Psoas muscle (tissue), 8 donors: ENCODE measurements at places on chromosomes 11 and 22. TPM values are rescaled to one million over a fixed set of nuclear protein-coding genes. Genes with fewer than 3 reads are reported as not detected.

DNA sequence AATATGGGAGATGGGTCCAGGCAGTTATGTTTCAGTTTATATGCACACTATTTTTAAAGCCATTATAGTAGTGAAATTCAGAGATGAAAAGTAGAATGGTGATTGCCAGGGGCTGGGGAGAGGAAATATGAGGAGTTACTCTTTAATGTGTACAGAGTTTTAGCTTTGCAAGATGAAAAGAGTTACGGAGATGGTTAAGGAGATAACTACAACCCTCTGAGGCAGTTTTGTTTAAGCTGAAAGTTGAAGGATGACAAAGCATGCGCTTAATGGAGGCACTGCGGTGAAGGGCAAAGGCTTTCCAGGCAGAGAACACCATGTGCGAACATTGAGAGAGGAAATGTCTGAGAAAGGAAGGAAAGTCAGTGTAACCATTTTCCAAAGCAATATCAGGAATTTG lies 18.2 kb upstream of the BMAL1 start:
- DNase-seq, result no peak

DNA sequence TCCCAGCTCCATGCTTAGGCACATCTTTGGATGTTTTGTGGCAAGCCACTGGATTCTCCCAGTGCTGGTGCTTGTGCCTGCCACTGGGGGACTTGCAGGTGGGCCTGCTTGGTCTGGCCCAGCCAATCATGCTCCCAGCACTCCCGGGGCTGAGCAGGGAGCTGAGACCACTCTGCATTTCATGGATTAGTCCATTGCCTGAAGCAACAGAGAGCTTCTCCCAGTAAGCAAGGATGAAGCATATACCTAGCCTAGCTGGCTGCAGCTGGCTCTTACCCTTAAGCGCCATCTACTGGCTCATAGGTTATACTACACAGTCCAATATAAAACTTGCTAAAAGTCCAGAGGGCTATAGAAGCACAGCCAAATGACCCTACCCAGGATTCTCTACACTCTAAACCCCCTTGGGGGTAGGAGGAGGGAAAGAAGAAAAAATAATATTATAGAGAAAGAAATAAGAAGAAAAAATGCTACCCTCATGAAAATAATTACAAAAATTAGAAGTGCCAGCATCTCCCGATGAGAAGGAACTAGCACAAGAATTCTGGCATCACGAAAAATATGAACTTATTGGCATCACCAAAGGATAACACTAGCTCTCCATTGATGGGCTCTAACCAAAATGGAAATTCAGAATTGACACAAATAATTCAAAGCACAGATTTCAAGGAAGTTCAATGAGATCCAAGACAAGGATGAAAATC lies 275.3 kb downstream of the C11orf87 start:
- DNase-seq, result no peak

DNA sequence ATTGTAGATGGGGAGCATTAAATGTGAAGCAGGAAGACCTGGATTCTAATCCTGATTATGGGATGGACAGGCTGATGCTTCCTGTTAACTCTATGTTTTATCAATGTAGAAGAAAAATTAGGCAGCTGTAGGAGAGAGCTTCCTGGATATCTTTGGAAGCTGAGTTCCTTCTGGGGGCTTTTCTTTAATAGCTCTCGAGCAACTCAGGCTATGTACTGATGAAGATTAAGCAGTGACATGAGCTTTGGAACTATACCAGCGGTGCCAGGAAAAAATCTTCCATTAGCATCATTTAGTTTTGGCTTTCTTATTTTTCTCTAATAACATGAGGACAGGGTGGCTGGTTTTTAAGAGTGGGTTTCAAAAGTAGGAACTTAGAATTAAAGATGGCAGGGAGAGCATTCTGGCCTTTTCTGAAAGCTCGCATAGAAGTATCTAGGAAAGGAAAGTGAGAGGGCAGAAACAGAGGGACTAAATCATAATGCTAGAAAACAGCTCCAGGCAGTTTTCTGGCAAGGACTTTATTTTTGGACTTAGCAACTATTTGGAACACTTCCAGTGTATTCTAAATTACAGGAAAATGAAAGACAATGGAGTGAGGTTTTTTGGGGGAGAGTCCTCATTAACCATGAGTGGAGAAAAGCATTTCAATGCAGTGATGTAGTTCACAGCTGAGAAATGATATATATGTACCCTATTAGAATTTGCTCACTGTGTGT lies 69.2 kb upstream of the RRM1 start:
- no peak for DNase-seq

DNA sequence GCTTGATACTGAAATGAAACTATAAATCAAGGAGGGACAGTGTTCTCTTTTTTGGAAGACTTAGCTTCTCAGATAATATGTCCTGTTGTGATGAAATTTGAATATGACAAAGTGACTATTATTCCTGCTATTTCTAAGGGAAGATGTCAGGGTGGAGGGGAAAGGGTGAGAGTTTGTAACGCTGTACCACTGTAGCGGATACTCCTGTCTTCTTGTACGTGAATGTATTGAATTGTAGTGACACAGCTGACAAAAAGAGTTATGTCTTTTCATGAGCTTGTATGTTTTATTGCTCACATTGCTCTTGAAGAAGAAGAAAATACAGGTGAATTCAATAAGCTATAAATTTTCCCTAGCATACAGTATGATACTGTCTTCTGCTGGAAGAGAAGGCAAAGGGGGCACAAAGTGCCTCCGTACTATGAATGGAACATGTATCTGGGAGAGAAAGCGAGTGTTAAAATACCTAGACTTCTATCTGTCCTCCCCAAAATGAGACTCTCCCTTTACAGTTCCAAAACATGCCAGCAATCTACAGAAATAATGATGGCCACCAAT lies 538.5 kb upstream of the LRRC4C start:
- no peak for DNase-seq

DNA sequence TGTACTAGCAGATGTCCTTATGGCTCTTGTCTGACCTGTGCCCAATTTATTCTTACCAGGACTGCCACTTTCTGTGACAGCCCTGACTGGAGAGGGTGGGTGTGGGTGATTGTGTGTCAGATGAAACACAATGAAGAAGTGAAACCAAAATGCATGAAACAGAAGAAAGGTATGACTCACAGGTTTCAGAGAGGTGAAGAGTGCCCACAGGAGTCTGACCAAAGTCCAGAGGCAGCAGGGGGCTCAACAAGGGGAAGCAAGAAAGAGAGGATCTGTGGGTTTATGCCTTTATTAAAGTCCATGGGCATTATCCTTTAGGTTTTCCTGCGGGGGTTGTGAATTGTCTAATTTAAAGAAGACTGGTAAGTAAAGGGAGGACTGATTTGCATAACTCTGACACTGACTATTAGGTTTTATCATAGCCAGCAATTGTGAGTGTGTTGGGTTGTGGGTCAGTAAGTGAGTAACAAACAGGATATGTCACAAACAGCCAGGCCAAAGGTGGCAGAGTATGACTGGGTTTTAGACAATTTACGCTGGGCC lies 3.9 kb upstream of the OR4C6 start:
- DNase-seq, result no peak

DNA sequence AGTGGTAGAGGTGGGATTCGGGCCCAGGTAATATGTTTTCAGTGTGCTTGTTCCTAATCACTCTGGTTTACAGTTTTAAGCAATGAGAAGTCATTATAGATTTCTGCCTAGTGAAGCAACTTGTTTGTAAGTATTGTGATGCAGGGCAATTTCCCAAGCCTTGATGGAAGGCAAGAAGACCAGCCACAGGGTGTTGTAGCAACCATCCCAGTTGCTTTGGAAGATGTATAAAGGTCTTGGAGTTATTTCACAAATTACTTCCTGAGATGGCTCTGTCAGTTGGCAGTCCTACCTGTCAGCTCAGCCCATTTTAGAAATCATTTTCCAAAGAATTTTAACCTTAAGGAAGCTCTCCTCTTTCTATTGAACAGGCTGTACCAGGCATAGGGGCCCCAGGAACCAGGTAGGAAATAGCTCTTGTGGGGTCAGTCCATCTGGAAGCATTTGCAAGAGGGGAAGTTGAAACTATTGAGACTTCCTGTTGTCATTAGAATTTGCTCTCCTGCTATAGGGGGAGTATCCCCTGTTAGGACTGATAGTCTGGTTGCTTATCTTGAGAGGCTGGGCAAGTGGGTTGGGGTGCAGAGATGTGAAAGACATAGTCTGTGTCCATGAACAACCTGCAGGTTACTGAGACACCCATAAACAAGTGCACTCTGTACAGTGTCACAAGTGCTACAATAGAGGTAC lies 47.9 kb downstream of the STIM1 start:
- no peak for DNase-seq

DNA sequence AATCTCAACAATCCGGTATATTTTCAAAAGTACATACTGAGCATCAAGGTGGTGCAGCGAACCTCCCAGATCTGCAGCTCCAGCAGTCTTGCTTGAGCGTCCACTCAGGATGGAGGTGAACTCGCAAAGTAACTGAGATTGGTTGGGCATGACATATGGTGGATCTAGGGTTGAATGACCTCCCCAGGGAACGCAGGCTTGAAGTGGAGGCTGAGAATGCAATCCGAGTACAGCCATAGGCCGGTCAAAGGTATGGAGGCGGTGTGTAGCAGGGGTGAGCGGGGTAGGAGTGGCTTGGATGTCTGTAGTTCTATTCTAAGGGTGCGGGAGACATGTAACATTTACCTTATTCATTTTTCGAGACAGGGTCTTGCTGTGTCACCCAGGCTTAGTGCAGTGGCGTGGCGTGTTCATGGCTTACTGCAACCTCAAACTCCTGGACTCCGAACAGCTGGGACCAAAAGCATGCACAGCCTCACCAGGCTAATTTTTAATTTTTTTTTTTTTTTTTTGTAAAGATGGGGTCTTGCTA lies 631 bp upstream of the C22orf39 start:
- no peak for DNase-seq

DNA sequence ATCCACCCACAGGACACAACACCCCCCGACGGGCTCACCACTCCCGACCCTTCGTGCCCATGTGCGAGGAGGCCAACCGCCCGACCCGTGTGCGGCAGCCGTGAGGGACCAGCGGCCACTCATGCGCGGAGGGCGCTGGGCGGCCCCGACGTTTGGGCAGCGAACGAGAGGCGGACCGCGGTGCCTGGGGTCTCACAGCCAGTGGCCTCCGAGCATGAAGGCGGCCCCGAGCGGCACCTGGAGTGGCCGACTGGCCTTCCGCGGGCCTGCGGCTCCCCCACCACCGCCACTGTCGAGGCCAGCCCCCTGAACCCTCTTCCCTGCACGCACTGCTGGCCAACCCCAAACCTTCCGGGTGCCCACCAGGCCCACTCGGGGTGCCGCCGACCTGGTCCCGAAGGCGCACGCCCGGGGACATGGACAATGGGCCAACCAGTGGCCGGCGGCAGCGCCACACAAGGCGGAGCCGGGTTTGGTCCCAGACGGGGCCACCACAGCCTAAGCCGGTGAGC lies 4274.9 kb upstream of the OR11H1 start:
- DNase-seq, result peak; percentile 35

GRCh38 chr11:612201-612960 lies 3.4 kb downstream of the IRF7 start:
- peak; percentile 78 for DNase-seq

- no peak for DNase-seq
Measured at GRCh38 chr11:133835593-133836548, 9.4 kb downstream of the SPATA19 start.

- DNase-seq, result no peak
Measured at GRCh38 chr22:46060292-46061123, 83.5 kb upstream of the WNT7B start.

DNA sequence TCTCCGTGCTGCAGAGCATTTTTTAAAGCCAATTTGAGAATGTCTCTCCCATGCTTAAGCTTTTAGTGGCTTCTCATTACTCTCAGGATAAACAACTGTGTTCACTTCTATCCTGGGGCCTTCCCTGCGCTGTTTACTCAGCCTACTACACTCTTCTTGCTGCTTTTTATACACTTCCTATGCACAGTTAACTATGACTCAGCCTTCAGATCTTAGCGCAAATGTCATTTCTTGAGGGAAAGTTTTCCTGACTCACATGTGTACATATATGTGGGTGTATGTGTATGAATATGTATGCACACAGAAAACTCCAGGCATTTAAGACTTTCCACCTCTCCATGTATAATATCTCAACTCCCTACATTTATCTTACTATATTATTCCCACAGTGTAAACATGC lies 9.8 kb downstream of the THAP12 start:
- DNase-seq, result no peak

DNA sequence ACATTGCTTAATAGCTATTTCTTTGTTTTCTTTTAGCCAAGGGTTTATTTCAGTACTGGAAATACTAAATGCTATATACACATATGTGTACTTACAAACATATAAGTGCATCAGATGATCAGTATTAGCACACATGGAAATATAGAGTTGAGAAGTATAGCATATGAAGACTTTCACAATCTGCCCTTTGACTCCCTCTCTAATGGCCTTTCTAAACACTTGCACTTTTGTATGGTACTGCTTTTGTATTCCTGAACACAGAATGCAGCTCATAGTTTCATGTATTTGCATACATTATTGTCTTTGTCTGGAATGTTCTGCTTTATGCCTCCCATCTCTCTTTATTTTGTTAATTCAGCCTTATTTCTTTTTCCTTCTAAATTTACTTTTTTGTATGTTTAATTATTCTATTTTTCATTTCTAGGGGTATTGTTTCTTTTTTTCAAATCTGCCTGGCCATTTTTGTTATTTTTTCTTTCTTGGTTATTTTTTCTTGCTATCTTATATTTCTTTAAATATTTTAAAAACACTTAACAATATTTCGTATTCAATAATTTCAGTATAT lies 28.8 kb downstream of the ACER3 start:
- no peak for DNase-seq

DNA sequence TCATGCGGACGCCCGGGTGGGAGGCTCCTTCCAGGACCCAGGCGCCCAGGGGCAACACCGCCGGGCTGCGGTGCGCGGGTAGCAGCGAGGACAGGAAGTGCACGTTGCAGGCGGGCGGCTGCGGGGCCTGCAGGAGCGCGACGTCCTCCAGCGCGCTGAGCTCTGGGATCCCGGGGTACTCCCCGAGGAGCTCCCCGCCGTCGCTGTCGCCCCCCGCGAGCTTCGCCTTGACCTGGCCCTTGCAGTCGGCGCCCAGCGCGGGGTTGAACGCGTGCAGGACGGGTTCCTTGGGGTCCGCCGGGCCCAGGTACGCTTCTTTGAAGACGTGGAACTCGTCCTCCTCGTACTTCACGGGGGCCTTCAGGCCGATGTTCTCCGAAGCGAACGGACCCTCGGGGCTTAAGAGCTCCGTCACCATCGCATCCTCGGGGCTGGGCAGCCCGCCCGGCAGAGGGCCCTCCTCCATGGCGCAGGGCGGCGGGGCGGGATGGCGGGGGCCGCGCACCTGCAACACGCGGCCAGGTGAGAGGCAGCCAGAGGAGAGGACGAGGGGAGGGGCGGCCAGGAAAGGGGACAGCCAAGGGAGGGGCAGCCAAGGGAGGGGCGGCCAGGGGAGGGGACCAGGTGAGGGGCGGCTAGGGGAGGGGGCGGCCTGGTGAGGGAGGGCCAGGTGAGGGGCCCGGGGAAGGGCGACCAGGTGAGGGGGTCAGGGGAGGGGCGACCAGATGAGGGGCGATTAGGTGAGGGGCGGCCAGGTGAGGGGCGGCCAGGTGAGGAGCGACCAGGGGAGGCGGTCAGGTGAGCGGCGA lies 921 bp downstream of the TESMIN start:
- peak; percentile 25 for DNase-seq

- DNase-seq, result peak; percentile 69
Measured at GRCh38 chr22:26573026-26573662, 16.8 kb downstream of the TPST2 start.

GRCh38 chr22:38292694-38293093 lies 19.9 kb upstream of the TMEM184B start:
- no peak for DNase-seq

ARHGAP8 gene
- not detected for total RNA-seq

RAG1 gene
- total RNA-seq, result 0.76 TPM

NECTIN1 gene
- total RNA-seq, result 1.8 TPM

APOL5 gene
- total RNA-seq, result 0.45 TPM

TMPRSS5 gene
- 1.4 TPM for total RNA-seq

TNKS1BP1 gene
- total RNA-seq, result 80.1 TPM

DSCAML1 gene
- 0.52 TPM for total RNA-seq

FGF3 gene
- not detected for total RNA-seq

TRIM49B gene
- not detected for total RNA-seq
